Activated CD4-positive, alpha-beta memory T cell treated with anti-CD3 and anti-CD28 coated beads for 36 hours (primary cell): ENCODE measurements at places on chromosomes 13 and 19. TPM values are rescaled to one million over a fixed set of nuclear protein-coding genes. Genes with fewer than 3 reads are reported as not detected.

TMEM255B gene
- 0.61 TPM for total RNA-seq

IPO5 gene
- 201 TPM for total RNA-seq

RNF225 gene
- total RNA-seq = 0.21 TPM

YJEFN3 gene
- total RNA-seq = 8.2 TPM

PEAK3 gene
- not detected for total RNA-seq
